ENCODE measurements at places on chromosomes 5 and 9. TPM values are rescaled to one million over a fixed set of nuclear protein-coding genes. Genes with fewer than 3 reads are reported as not detected.

Gene SHB
- 17.8 TPM for polyA plus RNA-seq

Gene RASEF
- polyA plus RNA-seq = 11.5 TPM

Gene PCDHB3
- 1.1 TPM for polyA plus RNA-seq

Gene TCF7
- 9.7 TPM for polyA plus RNA-seq

Gene MORN5
- 2.2 TPM for polyA plus RNA-seq

All from large intestine (tissue), 12 donors.